ENCODE measurements at places on chromosomes 13 and 19.

DNA sequence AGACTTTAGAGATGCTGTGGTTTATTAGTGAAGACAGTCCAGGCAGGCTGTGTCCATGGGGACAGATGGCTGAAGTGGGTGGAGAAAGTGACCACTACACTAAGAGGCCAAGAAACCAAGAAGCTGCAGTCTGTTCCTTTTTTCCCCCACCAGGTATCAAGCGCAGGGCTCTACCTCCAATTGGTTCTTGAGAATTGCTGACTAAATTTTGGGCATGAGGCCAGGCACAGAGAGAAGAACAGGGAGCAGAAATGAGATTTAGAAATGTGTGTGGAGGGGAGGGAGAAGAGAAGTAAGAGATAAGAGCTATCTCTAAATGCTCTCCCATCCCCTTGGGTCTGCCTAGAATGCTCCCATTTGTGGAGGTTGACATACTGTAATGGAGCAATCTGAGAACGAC, 12.3 kb upstream of the CYSLTR2 start:
- no peak for DNase-seq

DNA sequence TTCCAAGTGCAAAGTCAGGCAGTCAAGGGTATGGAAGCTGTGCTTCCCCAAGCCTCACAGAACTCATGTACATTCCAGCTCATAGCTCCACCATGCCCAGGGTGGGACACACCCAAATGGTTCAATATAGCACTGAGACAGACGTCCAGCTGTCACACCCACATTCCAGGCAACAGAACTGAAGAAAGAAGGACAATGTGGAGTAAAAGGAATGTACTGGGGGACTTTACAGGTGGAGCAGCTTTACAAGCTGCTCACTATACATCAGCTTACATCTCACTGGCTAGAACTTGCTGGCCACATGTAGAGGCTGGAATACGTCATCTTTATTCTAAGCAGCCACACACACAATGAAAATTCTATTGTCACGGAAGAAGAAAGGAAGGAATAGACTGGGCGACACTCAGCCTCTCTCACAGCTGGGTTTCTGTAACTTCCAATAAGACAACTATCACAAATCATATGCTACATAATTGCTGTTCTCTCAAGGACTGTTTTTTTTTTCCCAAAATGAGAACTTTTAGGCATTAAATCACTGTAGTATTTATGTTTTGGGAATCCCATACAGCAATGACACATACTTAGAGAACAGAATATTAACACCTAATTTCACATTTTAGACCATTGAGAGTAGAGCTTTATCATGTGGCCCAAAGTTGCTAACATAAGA, 86.1 kb downstream of the KLF12 start:
- DNase-seq, result no peak

- DNase-seq, result no peak
These were observed at the start of gene SCEL for GRCh38 chr13:77535448-77535847. Gene SCEL, plus strand, starts transcription at chr13:77535706. Its CDS starts 20,170 bp downstream, at chr13:77555876.

DNA sequence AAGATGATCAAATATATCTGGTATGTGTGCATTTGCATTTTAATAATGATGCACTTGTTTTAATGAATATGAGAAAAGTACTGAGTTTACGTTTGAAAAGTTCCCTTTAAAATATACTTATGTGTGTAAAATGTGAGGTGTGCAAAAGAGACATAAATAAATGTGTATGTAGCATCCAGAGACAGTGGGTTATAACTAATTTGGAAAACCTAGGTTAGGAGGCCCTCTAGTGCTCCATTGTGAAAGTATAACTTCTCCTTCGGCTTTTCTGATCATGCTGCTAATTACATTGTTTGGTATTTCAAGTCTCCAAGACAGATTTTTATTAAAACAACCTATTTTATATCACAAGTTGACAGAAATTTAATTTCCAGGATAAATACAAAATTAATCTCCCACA, 30.1 kb downstream of the SCEL start:
- DNase-seq, result no peak

DNA sequence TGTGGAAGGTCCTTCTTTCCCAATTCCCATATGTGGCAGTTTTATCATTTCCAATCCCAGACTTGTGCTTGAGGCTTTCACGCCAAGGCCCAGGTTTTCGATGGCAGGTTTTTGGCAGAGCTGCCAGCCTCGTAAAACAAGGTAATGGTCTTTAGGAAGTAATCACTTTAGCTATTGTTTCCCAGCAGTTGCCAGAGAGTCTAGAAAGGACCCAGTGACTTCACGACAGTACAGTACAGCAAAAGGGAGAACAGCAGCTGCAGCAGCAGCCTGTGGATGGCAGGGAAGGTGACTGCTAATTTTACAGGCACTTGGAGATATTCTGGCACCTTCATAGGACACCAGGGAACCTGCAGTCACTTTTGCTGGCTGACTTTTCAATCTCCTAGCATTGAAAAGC, 291.6 kb upstream of the MAB21L1 start:
- DNase-seq, result no peak

- no peak for DNase-seq
These were observed 537 bp downstream of the NAT14 start for GRCh38 chr19:55485439-55486011.

DNA sequence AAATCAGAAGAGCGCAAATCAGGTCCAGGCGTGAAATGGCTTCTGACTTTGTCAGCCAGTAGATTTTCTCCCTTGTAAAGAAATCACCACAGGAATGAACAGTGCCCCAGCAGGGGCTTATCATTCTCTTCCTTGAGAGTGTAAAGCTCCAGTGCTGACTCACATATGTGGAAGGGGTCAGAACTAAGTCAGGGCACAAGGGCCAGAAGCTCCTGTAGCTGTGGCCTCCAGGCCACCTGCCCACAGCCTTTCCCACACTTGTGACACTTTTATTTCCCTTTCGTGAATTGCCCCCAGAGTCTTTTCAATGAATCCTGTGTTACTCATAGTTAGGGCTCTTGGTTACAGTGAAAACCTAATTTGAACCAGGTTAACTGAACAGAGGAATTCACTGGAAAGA, 99.6 kb downstream of the SUCLA2 start:
- no peak for DNase-seq

DNA sequence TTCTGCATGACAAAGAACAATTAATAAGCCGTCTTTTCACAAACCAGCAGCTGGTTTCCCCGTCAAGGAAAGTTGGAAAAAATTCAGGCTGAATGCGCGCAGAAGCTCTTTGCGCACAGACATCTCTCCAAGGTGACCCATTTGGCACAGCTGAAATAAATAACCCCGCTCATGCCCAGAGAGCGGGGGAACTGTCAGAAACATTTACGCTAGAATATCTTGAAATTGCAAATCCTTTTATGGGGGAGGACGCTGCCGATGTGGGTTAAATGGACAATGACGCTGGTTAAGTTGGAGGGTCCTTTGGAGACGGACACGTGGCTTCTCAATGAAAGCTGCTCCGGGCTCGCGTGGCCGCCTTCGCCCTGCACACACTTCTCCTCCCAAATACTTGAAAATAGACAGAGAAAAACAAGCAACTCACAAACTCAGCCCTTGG, 30.6 kb downstream of the GSX1 start:
- no peak for DNase-seq

GRCh38 chr13:109684084-109684823, 102.1 kb downstream of the IRS2 start:
- DNase-seq, result no peak

DNA sequence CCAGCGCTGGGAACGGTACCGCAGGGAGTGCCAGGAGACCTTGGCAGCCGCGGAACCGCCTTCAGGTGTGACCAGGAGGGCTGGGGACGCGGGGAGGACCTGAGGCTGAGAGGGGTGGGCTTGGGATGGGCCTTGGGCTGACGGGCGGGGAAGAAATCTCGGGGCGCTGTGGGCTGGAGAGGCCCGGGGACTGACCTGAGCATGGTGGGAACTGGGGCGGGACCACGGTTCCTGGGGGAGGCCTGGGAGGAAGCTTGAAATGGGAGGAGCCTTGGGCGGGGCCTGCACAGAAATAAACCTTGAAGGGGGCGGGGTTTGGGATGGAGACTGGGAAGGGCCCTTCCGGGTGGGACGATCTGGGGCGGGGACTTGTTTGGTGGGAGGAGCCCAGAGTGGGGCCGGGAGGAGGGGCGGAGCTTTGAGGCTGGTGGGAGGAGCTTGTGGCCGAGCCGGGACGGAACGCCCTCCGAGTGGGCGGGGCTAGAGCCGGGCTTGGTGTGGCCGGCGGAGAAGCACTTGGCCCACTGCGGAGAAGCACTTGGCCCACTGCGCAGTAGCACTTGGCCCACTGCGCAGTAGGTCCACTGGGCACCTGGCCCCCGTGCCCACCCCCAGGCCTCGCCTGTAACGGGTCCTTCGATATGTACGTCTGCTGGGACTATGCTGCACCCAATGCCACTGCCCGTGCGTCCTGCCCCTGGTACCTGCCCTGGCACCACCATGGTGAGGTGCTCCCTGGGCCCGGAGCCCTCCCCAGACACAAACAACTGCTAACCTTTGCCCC, 2.8 kb downstream of the GIPR start:
- peak; percentile 80 for DNase-seq

DNA sequence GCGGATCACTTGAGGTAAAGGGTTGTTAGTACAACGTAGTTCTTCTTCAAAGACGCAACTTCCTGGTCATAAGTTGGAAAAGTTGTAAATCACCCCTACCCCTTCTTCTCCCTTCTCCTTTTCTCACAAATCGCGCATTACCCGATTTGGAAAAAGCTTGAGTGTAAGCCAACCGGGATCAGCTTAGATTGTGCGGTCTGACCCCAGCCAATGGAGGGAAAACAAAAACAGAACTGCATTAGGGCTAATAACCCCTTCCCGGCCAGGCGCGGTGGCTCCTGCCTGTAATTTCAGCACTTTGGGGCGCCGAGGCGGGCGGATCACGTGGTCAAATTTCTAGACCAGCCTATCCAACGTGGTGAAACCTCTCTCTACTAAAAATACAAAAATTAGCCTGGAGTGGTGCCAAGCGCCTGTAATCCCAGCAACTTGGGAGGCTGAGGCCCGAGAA, 806 bp downstream of the ZNF90 start:
- peak; percentile 20 for DNase-seq

- no peak for DNase-seq
These were observed 181.1 kb downstream of the URI1 start for GRCh38 chr19:30123119-30123518.

- no peak for DNase-seq
These were observed 25.0 kb downstream of the CEBPG start for GRCh38 chr19:33398361-33399060.

GRCh38 chr19:12913851-12914690, 5.0 kb downstream of the SYCE2 start:
- peak; percentile 73 for DNase-seq

GRCh38 chr13:80094526-80094925, 246.4 kb downstream of the SPRY2 start:
- no peak for DNase-seq

- no peak for DNase-seq
These were observed 21.5 kb downstream of the EPN1 start for GRCh38 chr19:55696301-55697068.

- DNase-seq, result peak; percentile 83
These were observed at the start of gene ATG4D for GRCh38 chr19:10543420-10544241. Gene ATG4D, plus strand, starts transcription at chr19:10543904. Its CDS starts 187 bp downstream, at chr19:10544091.

DNA sequence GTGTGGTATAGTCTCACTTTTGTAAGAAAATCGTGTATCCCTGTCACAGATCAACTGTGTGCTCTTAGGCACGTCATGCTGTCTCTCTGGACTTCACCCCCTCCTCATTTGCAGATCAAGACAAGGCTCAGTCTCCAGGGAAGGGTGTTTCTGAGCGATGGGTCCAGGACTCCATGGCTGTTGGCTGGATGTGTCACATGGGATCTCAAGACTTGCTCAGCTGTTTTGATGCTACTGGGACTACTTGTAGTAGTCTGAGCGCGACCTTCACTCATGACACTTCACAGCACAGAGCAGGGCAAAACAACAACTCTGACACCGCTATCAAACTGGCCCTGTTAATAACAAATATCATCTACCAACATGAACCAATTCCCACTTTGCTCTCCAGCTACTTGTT, 36.2 kb downstream of the SMAD9 start:
- DNase-seq, result no peak

DNA sequence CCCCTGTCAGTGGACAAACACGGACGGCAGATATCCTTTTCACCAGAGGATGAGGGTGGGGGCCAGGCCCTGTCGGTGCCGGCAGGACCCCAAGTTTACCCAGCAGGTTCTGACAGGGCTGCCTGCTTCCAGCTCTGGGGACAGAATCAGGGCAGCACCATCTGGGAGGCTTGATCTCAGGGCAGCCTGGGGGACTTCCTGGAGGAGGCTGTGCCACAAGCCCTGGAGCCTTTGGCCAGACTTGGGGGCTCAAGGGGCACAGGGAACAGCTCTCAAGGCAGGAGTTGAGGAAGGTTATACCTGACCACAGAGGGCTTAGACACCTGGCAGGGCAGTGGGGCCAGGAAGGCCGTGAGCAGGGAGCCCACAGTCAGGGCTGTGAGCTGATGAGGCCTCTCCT, 45.2 kb downstream of the COMP start:
- DNase-seq, result no peak

GRCh38 chr19:19214892-19215291, 3.1 kb downstream of the NCAN start:
- peak; percentile 47 for DNase-seq

DNA sequence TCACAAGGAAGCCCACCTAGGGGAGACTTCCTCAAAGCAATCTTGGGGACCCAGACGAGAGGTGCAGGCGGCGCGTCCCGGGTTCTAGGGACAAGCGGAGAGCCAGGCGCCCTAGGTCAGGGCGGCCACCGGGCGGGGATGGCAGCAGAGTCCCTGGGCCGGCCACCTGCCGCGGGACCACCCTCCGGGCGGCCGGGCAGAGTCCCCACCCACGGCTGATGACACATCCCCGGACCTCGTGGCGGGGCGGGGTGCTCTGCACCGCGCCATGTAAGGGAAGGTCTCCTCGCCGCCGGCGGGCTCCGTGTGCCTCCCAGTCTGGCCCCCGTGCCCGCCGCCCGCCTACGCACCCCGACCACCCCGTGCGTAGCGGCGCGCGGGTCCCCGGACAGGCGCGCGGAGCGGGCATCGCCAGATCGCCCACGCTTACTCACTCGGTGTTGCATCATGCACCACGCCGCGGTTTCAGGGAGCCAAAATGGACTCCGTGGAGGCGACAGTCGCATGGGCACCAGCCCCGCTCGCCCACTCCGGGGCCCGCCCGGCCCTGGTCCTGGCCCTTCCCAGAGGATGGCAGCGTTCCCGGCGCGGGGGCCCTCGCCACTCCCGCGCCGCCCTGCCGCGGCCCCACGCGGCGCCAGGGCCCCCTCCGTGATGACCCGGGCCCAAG, 643 bp downstream of the SLC7A1 start:
- DNase-seq, result peak; percentile 74

- DNase-seq, result no peak
These were observed at the start of gene C5AR1 for GRCh38 chr19:47309608-47310007. Gene C5AR1, plus strand, starts transcription at chr19:47309861. Its CDS starts 35 bp downstream, at chr19:47309896.

All from activated CD4-positive, alpha-beta memory T cell treated with anti-CD3 and anti-CD28 coated beads, Interleukin-2, amount 10 ng/mL, durations not matched to agents 7 days and 5 days (primary cell).